ENCODE measurements at places on chromosomes 2 and 18.

- no peak for DNase-seq
These were observed 237.4 kb upstream of the SMAD2 start for GRCh38 chr18:48167897-48168253.

DNA sequence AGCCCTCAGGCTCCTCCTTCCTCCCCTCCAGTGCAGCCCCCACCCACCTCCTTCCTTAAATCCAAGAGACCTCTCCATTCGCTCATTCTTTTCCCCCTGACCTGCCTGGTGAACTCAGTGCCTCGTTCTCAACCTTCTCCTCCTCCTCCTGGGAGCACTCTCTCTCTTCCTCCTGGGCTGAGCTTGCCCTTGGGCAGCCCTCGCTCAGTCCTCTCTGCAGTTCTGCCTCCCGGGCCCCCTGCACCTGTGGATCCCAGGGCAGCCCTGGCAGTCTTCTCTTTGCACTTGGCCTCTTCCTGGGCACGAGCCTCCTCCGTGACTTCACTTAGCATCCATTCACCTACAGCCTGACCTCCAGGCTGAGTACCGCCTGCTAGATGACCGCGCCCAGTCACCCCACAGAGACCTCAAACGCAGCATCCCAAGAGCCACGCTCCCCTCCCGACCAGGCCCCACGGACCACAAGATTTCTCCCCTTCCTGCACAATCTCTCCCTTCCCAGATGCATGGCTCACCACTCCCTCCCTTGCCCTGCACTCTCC lies 58.9 kb upstream of the ID2 start:
- no peak for DNase-seq

GRCh38 chr2:72924353-72925240 lies 7.3 kb downstream of the EMX1 start:
- DNase-seq, result no peak

GRCh38 chr2:27019931-27020855 lies 12.6 kb upstream of the TMEM214 start:
- DNase-seq, result no peak

DNA sequence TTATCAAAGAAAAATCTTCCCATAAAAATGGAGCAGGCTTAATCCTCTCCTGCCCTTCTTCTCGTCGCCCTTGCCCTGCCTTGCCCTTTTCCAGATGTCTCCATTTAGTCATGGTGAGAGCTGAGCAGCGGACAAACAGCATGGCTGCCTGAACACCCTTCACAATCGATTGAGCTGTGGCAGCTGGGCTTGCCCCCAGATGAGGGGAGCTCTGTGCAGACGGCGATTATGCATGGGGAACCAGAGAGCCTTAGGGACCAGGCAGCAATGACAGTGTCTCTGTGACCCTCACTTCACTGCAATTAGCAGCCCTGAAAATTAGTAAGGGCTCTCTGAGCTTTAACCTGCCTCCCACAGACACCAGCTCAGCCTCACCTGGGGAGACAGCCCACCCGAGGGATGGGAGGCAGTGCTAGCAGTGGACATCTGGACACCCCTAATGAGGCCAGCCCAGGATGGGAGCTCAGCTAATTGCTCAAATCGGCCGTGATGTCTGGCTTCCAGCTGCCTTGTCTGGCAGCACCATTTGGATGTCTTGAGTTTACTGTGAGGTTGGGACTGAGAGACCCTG lies 365.7 kb downstream of the TNS1 start:
- no peak for DNase-seq

DNA sequence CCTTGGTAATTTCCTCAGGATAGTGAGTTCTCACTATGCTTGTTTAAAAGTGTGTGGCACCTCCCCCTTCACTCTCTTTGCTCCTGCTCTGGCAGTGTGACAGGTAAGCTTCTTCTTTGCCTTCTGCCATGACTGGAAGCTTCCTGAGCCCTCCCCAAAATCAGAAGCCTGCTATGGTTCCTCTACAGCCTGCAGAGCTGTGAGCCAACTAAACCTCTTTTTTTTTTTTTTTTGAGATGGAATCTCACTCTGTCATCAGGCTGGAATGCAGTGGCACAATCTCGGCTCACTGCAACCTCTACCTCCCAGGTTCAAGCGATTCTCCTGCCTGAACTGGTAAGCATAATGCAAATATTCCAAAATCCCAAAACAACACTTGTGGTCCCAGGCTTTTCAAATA lies 80.0 kb downstream of the SOWAHC start:
- DNase-seq, result no peak

DNA sequence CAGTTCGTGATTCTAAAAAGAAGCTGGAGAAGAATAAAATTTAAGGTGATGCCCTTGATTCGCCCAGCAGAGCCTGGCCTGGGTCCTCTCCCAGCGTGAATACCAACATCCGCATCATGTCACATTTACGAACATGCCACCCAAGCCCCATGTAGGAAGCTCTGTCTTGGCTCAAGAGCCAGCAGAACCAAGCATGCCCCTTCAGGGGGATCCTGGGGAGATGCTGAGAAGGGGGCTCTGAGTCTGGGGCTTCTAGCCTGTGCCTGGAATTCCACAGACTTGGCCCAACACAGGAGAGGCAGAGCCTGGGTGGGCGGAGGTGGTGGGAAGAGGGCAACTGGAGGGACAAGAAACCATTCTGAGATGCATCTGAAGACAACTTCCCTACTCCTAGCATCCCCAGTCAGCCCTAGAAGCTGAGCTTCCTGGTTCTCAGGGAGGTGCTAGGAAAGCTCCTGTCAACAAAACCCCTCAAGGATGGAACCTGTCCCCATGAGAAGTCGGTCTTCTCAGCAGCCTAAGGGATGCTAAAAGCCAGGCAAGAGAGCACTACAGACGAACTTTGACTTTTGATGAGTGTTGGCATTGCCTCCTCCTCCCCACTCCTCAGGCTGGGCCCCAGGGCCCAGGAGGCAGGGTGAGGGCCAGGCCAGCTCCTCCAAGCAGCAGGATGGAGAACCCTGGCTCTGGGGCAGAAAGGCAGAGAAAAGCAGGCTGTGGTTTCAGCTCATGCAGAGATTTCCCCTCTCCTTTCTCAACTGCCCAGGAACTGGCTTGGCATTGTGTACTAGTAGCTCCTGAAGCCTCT lies 57.9 kb downstream of the POLR1A start:
- no peak for DNase-seq

DNA sequence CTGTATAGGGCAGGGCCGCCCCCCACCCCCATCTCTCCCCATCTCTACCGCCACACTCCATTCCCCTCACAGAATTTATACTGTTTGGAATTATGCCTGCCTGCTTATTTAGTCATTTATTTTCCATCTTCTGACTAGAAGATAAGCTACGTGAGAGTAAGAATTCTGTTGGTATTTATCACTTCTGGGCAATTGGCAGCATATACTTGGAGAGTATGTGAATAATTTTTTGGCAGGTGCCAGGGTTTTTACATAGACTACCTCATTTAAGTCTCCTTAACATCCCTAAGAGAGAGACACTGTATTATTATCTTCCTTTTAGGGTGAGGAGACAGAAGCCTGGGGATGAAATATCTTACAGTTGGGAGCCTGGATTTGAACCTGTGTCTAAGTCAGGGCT lies 45.0 kb downstream of the SLC4A1AP start:
- no peak for DNase-seq

GRCh38 chr18:48622911-48623431 lies 84.1 kb downstream of the CTIF start:
- DNase-seq, result no peak

DNA sequence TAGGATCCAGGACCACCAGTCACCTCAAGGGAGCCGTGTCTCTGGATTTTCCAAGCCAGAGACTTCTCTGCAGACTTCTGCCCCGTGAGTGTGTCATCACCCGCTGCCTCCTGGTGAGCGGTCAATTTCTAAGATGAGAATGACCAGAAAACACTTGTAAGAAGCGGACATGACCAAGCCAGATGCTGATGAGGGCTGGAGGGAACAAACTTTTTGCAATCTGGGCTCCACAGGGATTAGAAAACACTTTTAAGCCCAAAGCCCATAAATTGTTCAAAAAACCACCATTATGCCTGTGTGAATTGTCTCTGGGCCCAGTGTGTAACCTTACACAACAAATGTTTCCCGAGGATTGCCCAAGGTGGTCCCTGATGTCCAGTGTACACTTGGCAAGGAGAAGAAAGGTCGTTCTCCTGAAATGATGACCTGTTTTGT lies 5.3 kb upstream of the NPPC start:
- no peak for DNase-seq

- DNase-seq, result no peak
These were observed 1022.2 kb upstream of the PIK3C3 start for GRCh38 chr18:40932862-40933261.

DNA sequence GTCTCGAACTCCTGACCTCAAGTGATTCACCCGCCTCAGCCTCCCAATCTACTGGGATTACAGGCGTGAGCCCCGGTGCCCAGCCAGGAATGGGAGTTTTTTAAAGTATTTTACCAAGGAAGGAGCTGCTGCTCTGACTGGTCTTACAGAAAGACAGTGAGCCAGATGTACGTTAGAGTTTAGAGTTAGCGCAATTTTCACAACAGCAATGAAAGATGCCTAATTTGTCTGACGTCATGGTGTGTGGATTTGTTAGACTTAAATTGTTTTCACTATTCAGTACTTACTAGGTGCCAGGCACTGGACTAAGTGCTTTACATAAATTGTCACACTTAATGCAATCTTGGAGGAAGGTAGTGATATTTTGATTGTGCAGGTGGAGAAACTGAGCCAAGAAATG lies 12.4 kb upstream of the RPL37A start:
- DNase-seq, result no peak

GRCh38 chr18:24153397-24153796 lies 14.5 kb downstream of the CABYR start:
- DNase-seq, result no peak

GRCh38 chr2:231820786-231821303 lies 34.6 kb downstream of the COPS7B start:
- DNase-seq, result no peak

- no peak for DNase-seq
These were observed 64.0 kb downstream of the INPP4A start for GRCh38 chr2:98508709-98509066.

- no peak for DNase-seq
These were observed 136.9 kb downstream of the GAREM1 start for GRCh38 chr18:32333781-32334180.

GRCh38 chr2:145691659-145692058 lies 1171.7 kb upstream of the ZEB2 start:
- no peak for DNase-seq

DNA sequence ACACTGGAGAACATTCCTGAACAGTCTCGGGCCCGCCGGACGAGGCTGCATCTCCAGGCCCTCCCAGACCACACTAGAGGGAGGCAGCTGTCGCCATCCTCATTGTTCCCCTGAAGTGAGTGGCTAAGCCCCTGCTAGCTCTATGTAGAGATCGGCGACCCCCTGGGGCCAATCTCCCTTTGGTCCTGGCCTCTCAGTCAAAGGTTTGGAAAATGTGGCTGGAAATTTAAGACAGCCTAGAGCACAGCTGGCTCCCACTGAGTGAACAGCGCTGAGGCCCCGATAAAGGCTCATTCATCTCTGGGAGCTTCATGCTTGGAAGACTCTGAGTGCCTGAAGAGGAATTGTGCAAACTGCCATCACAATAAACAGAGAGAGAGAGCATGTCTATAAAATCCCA lies 360.3 kb downstream of the CLIP4 start:
- DNase-seq, result no peak

GRCh38 chr2:30527859-30528258 lies 80.8 kb downstream of the LCLAT1 start:
- no peak for DNase-seq

DNA sequence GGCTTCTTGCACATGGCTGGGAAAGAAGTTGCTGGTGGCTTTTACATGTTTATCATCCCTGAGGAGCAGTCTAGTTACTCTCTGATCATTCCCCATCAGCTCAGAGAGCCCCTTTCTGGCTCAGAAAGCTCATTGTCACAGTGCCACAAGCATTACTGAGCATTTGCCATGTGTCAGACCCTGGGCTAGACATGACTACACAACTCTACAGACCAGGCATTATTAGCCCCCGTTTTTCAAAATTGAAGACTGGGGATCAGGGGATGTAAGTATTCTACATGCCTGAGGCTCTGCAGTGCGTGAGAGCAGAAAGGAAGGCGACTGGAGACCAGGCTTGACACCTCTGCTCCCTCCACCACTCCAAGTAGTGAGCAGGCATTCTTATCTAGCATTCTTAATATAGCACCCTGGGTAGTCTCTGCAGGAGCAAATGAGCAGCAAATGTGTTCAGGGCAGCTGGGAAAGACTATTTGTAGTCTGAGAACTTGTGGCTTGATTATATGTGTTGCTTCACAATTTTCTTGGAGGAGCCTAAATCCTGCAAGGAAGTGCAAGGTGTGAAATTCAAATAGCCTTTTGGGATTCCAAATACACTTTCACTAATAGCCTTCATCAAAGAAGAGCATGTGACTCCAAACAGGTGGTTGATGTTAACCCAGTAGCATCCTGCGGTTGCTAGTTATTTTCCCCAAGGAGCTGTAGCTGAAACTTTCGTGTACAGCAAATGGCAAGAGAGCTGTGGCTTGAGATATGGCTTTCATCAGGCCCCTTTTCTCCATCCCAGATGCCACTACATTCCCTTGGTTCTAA lies 143.2 kb downstream of the DDX1 start:
- DNase-seq, result no peak

DNA sequence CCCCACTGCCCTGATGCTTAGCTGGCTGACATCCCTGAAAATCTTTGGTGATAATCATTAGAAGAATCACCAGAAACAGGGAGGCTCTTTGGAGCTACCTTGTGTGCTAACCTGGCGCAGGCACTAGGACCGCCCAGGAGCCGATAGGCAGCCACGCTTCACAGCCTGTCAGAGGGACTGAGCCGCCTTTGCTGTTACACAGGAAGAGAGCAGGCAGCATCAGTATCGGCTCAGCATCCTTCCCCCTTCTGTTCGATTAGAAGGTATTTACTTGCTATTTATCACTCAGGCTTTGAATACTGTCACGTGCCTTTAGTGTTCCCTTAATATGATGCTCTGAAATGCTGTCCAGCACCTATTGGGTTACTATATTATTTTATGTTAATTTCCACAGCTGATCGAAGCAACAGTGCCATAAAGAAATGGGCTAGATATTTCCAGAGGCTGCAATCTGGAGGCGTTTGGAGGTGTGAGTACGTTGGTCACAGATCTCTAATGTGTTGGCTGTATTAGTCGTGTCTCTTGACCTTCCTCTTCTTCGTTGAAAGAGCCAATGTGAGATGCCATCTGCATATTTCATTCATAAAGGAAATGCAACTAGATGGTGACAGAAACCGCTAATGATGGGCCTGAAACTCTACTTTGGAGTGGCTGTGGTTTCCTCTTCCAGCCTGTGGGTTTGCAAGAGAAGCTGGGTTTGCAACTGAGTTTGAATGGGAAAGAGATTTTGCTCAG lies 110.4 kb upstream of the RAB27B start:
- no peak for DNase-seq

- DNase-seq, result no peak
These were observed 27.1 kb downstream of the STARD7 start for GRCh38 chr2:96181529-96181928.

Measured in cerebellar nuclear complex (tissue), 1 donor.